AG08396 (cell line): ENCODE measurements at places on chromosomes 11 and 22.

GRCh38 chr11:107011977-107012376 lies 6.3 kb downstream of the GUCY1A2 start:
- no peak for DNase-seq

GRCh38 chr11:76083563-76084451 lies 122.5 kb downstream of the WNT11 start:
- DNase-seq, result no peak

DNA sequence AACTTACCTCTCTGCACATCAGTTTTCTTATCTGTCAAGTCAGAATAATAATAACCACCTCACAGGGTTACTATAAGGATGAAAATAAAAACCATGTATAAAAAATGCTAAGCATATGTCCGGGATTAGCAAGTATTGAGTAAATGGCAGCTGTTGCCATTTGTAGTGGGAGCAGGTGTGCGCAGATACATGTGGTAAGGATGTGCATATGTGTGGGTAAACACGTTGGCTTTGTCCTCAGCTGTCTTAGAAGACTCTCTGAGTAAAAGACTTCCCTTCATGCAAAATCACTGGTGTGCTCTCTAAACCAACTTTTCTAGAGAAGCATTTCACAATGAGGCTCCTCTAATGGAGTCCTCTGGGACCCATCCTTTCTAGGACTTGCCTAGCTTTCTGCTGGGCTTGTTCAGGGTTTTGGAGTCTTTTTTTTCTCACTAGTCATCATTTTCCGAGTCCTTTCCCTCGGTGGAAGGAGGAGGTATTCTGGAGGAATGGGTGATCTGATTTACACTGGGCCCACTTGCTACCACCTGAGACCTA lies 62.4 kb downstream of the NELL1 start:
- no peak for DNase-seq

DNA sequence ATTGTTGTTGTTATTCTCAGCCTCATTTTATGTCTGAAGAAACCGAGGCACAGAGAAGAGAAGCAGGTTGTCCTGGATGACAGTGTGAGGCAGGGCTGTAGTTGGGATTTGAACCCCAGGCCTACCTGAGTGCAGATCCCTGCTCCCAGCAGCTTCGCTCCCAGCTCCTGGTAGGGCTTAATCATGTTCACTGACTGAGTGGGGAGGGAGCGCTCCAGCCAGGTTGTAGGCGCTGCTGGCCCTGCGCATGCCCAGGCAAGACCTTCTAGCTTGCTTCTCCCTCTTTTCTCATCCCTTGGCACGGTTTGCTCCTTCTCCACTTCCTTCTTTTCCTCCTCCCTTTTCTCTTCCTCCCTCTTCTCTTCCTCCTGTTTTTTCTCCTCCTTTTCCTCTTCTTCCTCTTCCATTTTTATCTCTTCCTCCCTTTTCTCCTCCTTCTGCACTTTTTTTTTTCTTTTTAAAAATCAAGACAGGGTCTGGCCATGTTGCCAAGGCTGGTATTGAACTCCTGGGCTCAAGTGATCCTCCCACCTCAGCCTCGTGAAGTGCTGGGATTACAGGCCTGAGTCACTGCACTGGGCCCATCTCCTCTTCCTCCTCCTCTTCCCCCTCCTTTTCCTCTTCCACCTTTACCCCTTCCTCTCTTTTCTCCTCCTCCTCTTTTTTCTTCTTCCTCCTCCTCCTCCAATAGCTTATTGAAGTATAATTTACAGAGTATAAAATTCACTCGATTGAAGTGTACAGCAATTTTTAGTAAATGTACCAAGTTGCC lies 109.3 kb downstream of the KIAA1671 start:
- no peak for DNase-seq

DNA sequence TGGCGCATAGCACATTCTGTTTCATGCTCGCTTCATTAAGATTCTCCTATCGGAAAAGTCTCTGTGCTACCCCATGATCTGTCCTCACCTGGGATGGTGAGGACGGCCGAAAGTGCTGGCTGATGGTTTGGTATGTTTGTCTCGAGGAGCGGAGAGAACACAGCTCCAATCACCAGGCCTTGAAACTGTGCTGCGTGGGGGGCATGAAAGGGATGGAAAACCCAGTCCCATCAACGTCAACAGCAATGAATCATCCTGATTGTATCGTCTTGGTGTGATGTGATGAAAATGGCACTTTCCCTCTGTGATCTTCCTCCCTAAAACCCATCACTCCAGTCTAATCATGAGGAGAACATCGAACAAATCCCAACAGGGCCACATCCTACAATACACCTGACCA lies 8.4 kb downstream of the FXYD6 start:
- no peak for DNase-seq

GRCh38 chr11:18265949-18266348 lies at the start of gene SAA1:
Gene SAA1 (plus strand): TSS chr11:18266264. CDS start chr11:18266888, 624 bp downstream.
- DNase-seq, result no peak
